ENCODE measurements at places on chromosomes 3 and 15.

- peak; percentile 68 for DNase-seq
Observed at GRCh38 chr15:78979456-78980320, 34.8 kb upstream of the CTSH start.

DNA sequence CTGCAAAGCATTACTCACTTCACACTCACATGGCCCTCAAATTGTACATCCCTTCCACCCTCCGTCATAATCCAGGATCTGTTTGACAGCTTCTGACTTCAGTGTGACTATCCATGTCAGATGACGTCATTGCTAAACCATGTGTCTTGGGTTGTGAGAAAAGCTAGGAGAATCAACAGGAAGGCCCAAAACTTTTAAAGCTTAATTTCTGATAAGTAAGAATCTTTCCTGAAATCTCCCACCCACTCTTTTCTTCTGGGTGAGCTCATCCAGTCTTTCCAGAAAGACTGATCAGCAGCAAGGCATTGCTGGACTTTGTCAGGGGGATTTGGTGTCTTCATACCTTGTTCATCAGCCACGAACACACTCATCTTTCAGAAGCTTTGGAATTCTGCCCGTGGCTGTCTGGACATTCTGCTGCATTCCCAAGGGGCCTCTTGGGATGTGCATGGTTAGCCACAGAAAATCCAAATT is 11.5 kb upstream of the LMCD1 start:
- DNase-seq = no peak

GRCh38 chr3:53101956-53102355 is 28.3 kb downstream of the RFT1 start:
- no peak for DNase-seq

DNA sequence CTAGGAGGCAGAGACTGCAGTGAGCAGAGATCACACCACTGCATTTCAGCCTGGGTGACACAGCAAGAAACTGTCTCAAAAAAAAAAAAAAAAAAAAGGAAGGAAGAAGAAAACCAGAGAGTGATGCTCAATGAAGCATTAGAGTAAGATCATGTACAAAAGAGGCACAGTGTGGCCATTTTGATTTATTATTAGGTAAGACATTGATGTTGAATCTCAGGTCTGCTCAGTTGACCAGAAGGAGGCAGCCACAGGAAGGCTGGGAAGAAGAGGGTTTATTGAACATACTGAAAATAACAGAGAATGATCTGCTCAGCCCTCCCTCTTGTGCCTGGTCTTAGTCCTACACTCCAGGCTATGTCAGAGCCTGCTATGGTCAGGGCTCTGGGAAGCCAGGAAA is 15.6 kb downstream of the LRRK1 start:
- DNase-seq = no peak

DNA sequence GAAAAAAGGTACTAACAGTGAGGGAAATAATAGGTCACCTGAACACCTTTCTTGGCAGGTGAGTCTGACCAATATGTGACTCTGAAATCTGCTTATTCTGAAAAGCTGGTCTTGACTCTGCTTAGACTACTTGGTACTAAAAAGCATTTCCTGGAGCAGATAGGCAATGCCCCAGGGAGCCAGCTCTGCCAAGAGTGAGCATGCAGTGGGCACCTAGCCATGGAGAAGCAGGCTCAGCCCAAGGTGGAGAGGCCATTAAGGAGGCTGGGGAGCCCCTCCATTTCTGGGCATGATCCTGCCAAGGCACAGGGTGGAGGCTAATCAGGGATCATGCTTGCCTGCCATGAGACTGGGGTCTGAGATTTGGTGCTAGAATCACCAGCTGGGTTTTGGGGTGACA is 1.6 kb upstream of the LTF start:
- DNase-seq = no peak

GRCh38 chr3:49025005-49025792 is 3.3 kb downstream of the NDUFAF3 start:
- no peak for DNase-seq

DNA sequence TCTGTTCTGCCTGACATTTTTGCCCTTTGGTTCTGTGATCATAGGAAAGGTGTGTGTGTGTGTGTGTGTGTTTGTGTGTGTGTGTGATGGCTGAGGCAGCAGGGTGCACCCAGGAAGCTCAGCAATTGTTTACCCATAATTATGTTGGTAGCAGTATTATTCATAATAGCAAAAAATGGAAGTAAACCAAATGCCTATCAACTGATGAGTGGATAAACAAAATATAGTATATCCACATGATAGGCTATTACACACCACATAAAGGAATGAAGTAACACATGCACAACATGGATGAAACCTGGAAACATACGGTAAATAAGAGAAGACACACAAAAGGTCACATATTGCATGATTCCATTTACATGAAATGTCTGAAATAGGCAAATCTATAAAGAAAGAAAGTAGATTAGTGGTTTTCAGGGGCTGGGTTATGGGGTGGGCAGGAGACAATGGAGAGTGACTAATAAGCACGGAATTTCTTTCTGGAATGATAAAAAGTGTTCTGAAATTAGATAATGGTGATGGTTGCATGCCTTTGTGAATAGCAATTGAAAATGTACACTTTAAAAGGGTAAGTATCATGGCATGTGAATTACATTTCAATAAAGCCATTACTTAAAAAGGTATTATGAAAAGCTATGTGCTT is 167.2 kb downstream of the POLR2M start:
- DNase-seq = no peak

- DNase-seq = peak; percentile 50
Observed at GRCh38 chr15:58438956-58439355, 7.2 kb downstream of the LIPC start.

DNA sequence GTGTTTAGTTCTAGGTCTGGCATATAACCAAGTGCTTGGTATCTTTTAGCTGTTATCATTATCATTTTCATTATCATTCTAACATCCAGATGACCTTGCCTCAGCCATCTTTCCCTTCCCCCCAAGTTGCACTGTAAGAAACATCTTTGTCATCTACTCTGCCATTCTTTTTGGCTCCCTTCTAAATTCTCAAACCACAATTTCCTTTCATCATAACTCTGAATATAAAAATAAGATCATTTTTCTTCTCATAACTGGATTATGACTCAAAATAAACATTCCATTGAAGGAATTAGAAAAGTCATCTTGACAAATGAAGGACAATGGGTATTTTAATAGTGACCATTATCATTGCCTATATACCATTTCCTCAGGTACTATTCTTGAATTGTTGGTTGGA is 786.2 kb downstream of the AGBL1 start:
- DNase-seq = no peak

GRCh38 chr3:119681279-119681678 is 4.1 kb upstream of the COX17 start:
- no peak for DNase-seq

DNA sequence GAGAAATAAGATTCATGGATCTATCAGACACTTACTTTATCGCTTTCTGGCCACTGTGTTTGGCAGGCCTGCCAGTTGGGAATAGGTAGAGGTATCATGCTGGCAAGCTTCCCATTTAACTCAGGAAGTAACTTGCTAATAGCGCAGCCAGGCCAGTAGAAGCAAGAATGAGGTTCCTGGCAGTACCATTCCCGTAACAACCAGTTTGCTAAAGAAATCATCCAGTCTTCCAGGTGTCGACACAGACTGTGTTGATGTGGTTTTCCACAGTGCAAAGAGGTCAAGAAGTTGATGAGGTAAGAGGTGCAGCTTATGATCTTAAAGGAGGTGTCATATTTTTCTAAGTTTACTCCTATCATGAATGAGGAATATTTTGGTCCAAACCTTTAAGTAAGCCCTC is 46.2 kb downstream of the DPH6 start:
- no peak for DNase-seq

DNA sequence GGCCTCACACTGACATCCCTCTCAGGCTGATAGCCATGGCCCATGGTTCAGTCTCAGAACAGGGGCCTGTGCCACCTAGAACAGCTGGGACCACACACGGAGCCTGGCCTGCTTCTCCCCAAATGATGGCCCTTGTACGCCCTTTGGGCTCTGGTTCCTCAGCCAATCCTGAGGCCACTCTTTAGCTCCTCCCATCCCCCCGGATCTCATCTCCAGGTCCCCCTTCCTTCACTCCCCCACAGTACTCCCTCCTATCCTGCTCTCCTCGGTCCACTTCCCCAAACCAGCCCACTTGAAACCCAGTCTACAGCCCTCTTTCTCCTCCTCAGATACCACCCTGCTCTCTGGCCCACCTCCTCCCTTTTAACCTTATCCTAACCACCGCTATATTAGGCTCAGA is 17.8 kb upstream of the ZFYVE19 start:
- DNase-seq = no peak

- DNase-seq = no peak
Observed at GRCh38 chr3:9750556-9751411, 1.0 kb downstream of the OGG1 start.

- no peak for DNase-seq
Observed at GRCh38 chr3:119161240-119161639, 12.2 kb upstream of the UPK1B start.

DNA sequence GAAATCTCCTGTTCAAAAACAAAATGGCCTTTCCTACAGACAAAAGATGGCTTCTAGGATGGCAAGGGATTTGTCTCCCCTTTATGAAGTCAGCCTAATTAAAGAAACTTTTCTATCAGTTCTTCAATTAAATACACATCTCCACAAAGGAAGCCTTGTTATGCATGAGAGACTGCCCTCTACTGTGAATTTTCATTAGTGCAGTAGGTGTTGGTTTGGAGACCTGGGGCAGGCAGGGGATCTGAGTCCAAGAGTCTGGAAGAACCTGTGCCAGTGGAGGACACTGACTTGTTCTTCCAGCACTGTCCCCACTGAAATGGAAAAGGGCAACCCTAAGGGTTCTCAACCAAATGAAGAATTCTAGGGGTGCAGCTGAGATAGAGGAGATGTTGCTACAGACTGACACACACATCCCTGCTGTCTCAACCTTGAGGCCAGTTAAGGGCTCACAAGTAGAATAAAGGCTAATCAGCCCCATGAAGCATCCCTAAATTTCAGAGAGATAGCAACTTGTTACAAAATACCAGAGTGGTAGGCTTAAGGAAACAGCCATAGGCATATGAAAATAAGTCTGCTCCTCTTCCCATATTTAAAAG is 174.0 kb upstream of the PRICKLE2 start:
- no peak for DNase-seq

DNA sequence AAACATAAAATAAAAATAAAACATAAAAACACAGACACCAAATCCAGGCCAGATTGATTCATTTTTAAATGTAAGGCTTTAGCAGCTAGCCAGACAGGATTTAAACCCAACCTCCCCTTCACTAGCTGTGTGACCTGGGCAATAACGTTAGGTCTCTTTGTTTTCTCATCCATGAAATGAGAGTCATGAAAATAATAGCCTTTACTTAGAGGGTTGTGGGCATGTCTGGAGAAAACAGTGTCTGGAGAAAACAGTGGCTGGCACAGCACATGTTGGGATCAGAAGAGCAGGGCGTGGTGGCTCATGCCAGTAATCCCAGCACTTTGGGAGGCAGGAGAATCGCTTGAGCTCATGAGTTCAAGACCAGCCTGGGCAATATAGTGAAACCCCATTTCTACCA is 1.9 kb upstream of the DPPA4 start:
- DNase-seq = no peak

DNA sequence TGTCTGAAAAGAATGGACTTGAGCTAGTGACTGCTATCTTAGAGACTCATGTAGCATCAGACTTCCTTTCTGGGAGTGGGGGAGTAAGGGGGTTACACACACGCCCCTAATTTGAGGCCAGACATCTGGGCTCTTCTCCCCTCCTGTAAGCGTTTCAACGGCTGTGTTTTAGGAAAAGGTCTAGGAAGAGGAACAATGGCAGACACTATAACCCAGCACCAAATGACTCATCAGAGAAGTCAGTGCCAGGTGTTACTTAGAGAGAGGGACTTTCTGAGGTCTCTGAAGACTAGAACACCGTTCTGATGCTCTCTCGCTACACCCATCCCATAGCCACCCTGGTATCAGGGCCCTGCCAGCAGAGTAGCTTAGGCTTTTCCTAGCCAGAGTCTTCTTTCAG is 65.5 kb downstream of the SSUH2 start:
- DNase-seq = no peak

DNA sequence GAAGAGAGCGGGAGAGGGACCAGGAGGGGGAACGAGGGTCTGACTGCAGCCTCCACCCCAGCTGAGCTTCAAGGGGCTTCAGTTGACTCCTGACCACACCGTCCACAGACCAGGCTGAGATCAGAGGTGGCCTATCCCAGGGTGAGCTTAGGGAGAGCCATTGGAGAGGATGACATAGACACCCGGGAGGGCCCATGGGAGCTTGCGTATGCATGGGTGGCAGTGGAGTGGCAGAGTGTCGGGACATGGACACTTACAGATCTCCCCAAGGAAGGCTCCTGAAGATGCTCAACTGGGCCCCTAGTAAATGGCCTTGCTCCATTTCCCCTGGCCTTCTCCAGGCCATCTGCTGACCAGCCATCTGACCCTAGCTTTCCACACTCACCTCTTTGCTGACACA is 12.6 kb upstream of the ALAS1 start:
- DNase-seq = no peak

DNA sequence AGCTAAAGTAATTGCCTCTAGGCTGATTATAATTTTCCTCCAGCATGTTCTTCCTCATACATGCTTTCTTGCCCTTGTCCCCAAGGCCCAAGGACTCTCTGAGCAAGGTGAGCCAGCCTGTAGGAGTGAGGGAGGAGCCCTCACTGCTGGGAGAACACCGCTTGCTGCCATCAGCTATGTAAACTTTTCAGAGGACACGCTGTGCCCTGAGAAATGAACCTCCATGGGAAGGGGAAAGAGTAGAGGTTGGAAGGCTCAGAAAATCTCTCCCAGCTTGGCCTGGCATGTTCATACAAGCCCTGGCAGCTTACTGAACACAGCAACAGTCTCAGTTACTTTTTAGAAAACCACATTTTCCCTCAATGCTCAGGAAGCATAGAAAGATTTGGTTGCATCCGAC is 103.0 kb upstream of the SLC24A5 start:
- DNase-seq = no peak

- DNase-seq = no peak
Observed at GRCh38 chr3:85922374-85922773, 963.6 kb downstream of the CADM2 start.

DNA sequence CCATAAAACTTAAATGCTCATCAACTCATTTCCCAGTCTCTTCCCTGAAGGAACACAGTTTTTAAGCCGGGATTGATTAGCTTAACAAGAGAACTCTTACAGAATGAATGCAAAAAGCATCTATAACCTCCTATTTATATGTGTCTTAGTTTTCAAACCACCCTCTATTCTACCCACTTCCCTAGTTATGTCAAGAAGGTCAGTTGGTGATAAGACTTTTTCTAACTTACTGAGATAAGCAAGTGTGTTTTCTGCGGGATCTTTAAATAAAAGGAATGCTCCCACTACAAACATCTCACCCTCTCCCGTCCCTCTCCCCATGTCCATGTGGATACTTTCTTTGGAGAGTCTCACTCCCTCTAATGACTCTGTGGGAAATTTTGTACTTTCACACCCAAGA is 218.5 kb downstream of the SV2B start:
- no peak for DNase-seq
